ENCODE measurements at places on chromosomes 2 and 18.
A peak's percentile ranks its signal among the peaks of the same experiment; 100 is the strongest.

- DNase-seq, result no peak
Observed at GRCh38 chr2:172804423-172804822, 68.8 kb downstream of the RAPGEF4 start.

- DNase-seq, result no peak
Observed at GRCh38 chr2:54772110-54772509, 48.6 kb downstream of the EML6 start.

GRCh38 chr18:59779979-59780378 lies 82.8 kb upstream of the CCBE1 start:
- no peak for DNase-seq

DNA sequence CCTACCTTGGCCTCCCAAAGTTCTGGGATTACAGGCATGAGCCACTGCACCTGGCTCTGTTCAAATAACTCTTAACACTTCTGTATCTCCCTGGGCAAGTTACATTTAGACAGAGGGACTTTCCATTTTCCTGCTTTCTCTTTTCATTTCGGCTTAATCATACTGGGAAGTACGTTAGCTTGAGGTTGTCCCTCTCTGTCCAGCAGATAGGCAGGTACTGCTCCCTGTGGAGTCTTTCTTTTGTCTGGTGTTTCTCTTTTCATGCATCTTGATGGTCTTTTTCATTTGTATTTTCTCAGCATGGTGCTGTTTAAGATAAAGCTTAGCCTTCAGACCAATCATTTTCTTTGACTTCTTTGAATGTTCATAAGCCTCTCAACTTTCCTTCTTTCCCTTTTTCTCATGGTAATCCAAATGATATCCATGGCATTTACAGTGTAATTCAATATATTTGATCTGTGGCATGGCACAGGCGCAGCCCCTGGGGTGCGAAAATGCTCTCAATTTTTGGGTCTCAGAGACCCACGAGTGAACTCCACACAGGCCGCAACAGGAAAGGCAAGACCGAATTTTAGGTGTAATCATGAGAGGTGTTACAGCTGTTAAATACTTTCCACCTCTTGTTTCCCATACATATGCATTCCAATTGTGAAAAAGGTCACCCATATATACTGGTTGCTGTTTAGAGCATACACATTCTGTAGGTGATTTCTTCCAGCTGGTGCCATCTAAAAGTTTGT lies 99.9 kb upstream of the MYO3B start:
- no peak for DNase-seq

- no peak for DNase-seq
Observed at GRCh38 chr18:69172046-69172445, 228.6 kb upstream of the DOK6 start.

- no peak for DNase-seq
Observed at GRCh38 chr2:74552914-74553811, 579 bp downstream of the LOXL3 start.

- DNase-seq, result no peak
Observed at GRCh38 chr2:217421834-217422233, 562.0 kb upstream of the TNP1 start.

DNA sequence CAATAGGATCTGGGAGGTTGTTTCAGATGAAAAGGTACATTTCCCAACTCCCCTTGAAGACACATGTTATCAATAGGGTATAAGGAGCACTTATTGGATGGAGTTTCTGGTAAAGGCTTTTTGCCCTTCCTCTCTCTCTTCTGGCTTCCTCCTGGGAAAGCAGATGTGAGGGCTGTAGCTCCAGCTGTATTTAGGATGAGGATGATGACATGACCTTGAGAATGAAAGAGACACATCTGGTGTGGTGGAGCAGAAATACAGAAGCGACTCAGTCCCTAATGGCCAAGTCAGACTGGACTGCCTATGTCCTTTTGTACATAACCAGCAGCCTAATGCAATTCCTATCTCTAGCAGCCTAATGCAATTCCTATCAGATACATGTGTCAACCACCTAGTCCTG lies 100.9 kb upstream of the NXPH2 start:
- DNase-seq, result no peak

- DNase-seq, result no peak
Observed at GRCh38 chr18:11215216-11215615, 65.8 kb upstream of the PIEZO2 start.

DNA sequence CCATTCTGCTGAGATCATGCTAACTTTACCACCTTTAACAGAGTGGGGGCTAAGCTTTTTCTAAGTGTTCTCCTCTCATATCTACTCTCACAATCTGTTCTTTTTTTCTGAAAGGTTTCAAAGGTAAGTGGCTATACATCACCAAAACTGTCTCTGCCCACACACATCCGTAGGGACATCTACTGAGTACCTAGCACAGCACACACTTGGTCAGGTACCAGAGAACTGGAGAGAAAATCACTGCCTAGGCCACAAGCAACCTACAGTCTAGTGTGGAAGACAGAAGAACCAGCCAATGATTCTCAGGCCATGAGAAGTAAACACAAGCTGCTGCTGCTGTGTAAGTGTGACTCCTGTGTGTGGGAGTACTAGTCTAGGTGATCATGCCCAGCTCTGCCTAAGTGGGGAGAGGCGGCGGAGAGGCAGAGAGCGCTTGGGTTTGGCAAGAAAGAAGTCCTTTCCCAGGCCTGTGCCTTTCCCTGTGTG lies 176.1 kb upstream of the ZFP36L2 start:
- no peak for DNase-seq

GRCh38 chr2:227822416-227823003 lies 8.9 kb downstream of the CCL20 start:
- no peak for DNase-seq

GRCh38 chr2:238848976-238849853 lies 1.3 kb downstream of the TWIST2 start:
- DNase-seq, result no peak

GRCh38 chr2:24917086-24917485 lies 3.0 kb downstream of the ADCY3 start:
- peak; percentile 16 for DNase-seq

All from stimulated activated CD4-positive, alpha-beta T cell treated with anti-CD3 and anti-CD28 coated beads, Interleukin-12 subunit alpha, Interleukin-12 subunit beta, amount 100 ng/mL, for 48 hours (primary cell).